ENCODE measurements at places on chromosomes 3 and 15.
A peak's percentile ranks its signal among the peaks of the same experiment; 100 is the strongest.

DNA sequence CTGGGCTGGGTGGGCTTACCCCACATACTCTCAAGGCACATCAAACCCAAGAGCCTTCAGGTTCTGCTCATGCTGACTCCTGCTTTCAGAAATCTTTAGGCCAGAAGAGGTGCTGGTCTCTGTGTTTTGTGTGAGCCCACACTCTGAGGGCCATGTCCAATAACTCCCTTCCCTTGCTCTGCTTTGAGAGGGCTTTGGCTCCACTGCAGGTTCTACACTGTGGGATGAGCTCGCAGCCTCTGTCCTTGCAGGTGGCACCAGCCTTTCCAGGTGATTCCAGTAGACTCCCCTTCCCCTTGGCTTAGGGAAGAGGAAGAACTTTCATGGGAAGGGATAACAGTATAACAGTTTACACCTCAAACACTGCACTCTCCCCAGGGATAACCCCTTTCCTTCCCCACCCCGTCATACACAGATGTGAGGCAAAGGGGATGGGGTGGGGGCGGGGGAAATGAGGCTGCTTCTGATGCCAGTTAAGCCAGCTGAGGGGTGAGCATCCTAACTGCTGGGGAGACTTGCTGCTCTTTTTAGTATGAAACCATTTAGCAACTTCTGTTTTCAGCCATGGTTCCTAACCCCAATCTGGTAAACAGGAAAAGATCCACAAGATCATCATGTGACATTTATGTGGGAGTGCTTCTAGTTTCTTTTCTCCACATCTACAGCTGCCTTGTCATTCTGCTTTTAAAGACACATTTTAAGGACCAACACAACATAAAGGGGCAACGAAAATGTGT is 262.4 kb downstream of the SLC9A9 start:
- no peak overlapping the region for H3K4me3 ChIP-seq
- peak overlapping the region; percentile 48 for H3K27ac ChIP-seq
- peaks cover 2% of the 10 kb centered on the region for H3K4me1 ChIP-seq
- no peaks in the 10 kb centered on the region for H3K27me3 ChIP-seq

GRCh38 chr15:41789236-41789635 is 15.0 kb downstream of the MAPKBP1 start:
- no peaks in the 10 kb centered on the region for H3K27me3 ChIP-seq
- H3K27ac ChIP-seq = peak overlapping the region; percentile 57
- no peak for DNase-seq

- H3K27ac ChIP-seq = no peak overlapping the region
- no peaks in the 10 kb centered on the region for H3K27me3 ChIP-seq
- H3K36me3 ChIP-seq = no peaks in the 10 kb centered on the region
- peaks cover 26% of the 10 kb centered on the region for H3K4me1 ChIP-seq
- DNase-seq = no peak
These were observed 30.4 kb downstream of the STARD9 start for GRCh38 chr15:42605796-42606195.

GRCh38 chr3:11950576-11950975 is 53.6 kb upstream of the SYN2 start:
- H3K36me3 ChIP-seq = no peaks in the 10 kb centered on the region
- no peak overlapping the region for H3K27ac ChIP-seq
- H3K4me1 ChIP-seq = no peaks in the 10 kb centered on the region
- H3K4me3 ChIP-seq = no peak overlapping the region
- DNase-seq = no peak
- H3K27me3 ChIP-seq = peaks cover 15% of the 10 kb centered on the region

DNA sequence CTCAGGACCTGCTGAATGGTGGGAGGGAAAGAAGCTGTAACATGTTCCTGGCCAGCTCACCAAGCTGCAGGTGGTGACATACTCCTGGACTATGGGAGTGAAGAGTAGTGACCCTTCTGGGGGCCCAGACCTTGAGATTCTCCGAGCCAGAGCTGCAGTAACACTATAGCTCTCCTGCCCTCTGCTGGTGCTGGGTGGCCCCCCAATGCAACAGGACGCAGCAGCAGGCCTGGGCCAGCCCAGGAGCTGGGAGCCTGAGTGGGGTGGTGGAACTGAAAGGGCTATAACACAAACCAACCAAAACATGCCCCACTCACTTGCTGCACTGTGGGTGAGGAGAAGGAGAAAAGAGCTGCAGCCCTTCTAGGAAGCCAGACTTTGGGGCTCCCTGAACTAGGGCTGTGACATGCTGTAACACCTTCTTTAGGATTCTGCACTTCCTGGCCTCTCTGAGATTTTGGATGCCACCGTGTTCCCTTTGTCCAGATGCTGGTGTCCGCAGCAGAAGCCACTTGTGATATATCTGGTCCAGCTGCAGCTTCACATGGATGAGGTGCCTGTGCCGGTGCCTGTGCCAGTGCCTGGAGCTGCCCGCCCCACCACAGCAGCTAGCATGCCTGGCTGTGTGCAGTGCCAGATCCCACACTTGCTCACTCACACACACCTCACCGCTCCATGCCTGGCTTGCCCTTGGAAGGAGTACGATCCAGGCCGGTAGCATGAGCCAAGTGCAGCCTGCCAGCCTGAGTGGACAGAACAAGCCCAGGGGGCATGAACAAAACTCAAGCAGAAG is 636.8 kb upstream of the KCNMB2 start:
- DNase-seq = no peak
- H3K27ac ChIP-seq = no peak overlapping the region
- no peak overlapping the region for H3K4me3 ChIP-seq
- no peaks in the 10 kb centered on the region for H3K4me1 ChIP-seq

- no peaks in the 10 kb centered on the region for H3K36me3 ChIP-seq
- no peaks in the 10 kb centered on the region for H3K27me3 ChIP-seq
- H3K27ac ChIP-seq = no peak overlapping the region
- DNase-seq = no peak
- H3K4me1 ChIP-seq = no peaks in the 10 kb centered on the region
These were observed 47.1 kb upstream of the LSAMP start for GRCh38 chr3:116492379-116492778.

GRCh38 chr3:148861277-148861869 is 3.7 kb upstream of the CPA3 start:
- H3K4me1 ChIP-seq = no peaks in the 10 kb centered on the region
- no peak overlapping the region for H3K4me3 ChIP-seq
- no peak overlapping the region for H3K27ac ChIP-seq
- H3K27me3 ChIP-seq = peaks cover 35% of the 10 kb centered on the region
- DNase-seq = no peak

- DNase-seq = no peak
- H3K36me3 ChIP-seq = peaks cover 10% of the 10 kb centered on the region
These were observed 3.1 kb downstream of the AP4E1 start for GRCh38 chr15:50911621-50912020.

- H3K4me3 ChIP-seq = no peak overlapping the region
- H3K27me3 ChIP-seq = no peaks in the 10 kb centered on the region
- H3K4me1 ChIP-seq = peaks cover 37% of the 10 kb centered on the region
- H3K27ac ChIP-seq = peak overlapping the region; percentile 95
- no peaks in the 10 kb centered on the region for H3K36me3 ChIP-seq
These were observed 3.3 kb downstream of the P2RY14 start for GRCh38 chr3:151275091-151275490.

GRCh38 chr3:15631426-15632211 is 30.1 kb downstream of the BTD start:
- H3K4me3 ChIP-seq = no peak overlapping the region
- H3K4me1 ChIP-seq = peaks cover 26% of the 10 kb centered on the region
- H3K27me3 ChIP-seq = no peaks in the 10 kb centered on the region
- no peak for DNase-seq
- H3K27ac ChIP-seq = peak overlapping the region; percentile 67
- H3K36me3 ChIP-seq = peaks cover 2% of the 10 kb centered on the region

- peaks cover 13% of the 10 kb centered on the region for H3K36me3 ChIP-seq
- H3K27me3 ChIP-seq = no peaks in the 10 kb centered on the region
- H3K4me1 ChIP-seq = peaks cover 19% of the 10 kb centered on the region
- no peak for DNase-seq
- H3K27ac ChIP-seq = no peak overlapping the region
These were observed 32.6 kb downstream of the HACD2 start for GRCh38 chr3:123552095-123552714.
